HepG2 (cell line): ENCODE measurements at places on chromosomes 5 and 9.

DNA sequence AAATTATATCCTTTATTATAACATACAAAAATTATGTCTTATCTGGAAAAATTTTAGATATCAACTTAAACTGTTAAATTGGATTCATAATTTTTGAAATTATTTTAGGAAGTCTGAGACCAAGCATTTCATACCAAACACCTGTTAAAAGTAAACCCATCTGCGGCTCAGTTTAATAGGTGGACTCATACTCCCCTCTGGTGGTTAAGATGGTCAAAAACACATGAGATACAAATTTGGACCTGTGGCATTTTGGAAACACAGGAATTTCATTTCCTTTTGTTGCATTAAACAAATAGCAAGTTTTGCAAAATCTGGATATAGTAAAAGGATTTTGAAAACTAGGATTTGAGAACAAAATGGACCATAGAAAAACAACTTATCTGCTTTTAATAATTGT, 53.7 kb downstream of the RGMB start:
- H3K4me3 ChIP-seq = no peak overlapping the region
- H3K4me1 ChIP-seq = no peaks in the 10 kb centered on the region
- H3K27me3 ChIP-seq = no peaks in the 10 kb centered on the region; the same call in 1 of the 2 replicates
- H3K36me3 ChIP-seq = no peaks in the 10 kb centered on the region
- peak; percentile 32 for DNase-seq

GRCh38 chr9:70590315-70590677, 175.8 kb upstream of the KLF9 start:
- no peaks in the 10 kb centered on the region for H3K27me3 ChIP-seq
- no peak overlapping the region for H3K27ac ChIP-seq
- no peaks in the 10 kb centered on the region for H3K4me1 ChIP-seq
- H3K36me3 ChIP-seq = no peaks in the 10 kb centered on the region

DNA sequence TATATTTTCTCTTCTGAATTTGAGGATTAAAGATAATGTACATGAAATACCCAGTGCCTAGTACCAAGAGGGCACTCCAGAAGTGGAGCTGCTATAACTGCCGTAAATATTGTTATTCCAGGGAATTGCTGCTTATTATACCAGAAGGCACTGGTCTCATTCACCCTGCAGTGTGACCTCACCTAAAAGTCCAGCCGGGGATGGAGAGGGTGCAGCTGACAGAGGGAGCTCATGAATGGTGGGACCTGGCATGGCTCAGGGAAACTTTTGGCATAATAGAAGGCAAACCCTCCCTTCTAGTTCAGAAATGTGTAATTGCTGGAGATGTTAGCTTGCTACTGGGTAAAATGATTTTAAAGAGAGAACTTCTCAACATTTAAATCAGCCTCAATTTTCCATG, 108.5 kb downstream of the MVB12B start:
- no peaks in the 10 kb centered on the region for H3K27me3 ChIP-seq
- no peak for DNase-seq
- no peak overlapping the region for H3K27ac ChIP-seq
- H3K4me1 ChIP-seq = no peaks in the 10 kb centered on the region
- peaks cover 24% of the 10 kb centered on the region; the same call in 2 of the 3 replicates for H3K36me3 ChIP-seq
- no peak overlapping the region for H3K4me3 ChIP-seq

GRCh38 chr5:174794931-174795672, 70.7 kb downstream of the MSX2 start:
- H3K36me3 ChIP-seq = no peaks in the 10 kb centered on the region
- peaks cover 19% of the 10 kb centered on the region; the same call in 1 of the 3 replicates for H3K27me3 ChIP-seq
- no peaks in the 10 kb centered on the region for H3K4me1 ChIP-seq
- H3K27ac ChIP-seq = no peak overlapping the region
- no peak overlapping the region for H3K4me3 ChIP-seq

- H3K4me1 ChIP-seq = no peaks in the 10 kb centered on the region
- H3K27ac ChIP-seq = no peak overlapping the region
- H3K36me3 ChIP-seq = no peaks in the 10 kb centered on the region
- H3K27me3 ChIP-seq = peaks cover 61% of the 10 kb centered on the region; the same call in 2 of the 3 replicates
Observed at GRCh38 chr9:135611142-135611874, 28.0 kb downstream of the GLT6D1 start.

GRCh38 chr9:104700306-104700705, 6.0 kb downstream of the OR13D1 start:
- H3K36me3 ChIP-seq = no peaks in the 10 kb centered on the region
- H3K27me3 ChIP-seq = no peaks in the 10 kb centered on the region
- H3K4me3 ChIP-seq = no peak overlapping the region
- H3K27ac ChIP-seq = no peak overlapping the region

- H3K36me3 ChIP-seq = no peaks in the 10 kb centered on the region
- H3K27me3 ChIP-seq = no peaks in the 10 kb centered on the region
- DNase-seq = no peak
- no peak overlapping the region for H3K27ac ChIP-seq
- peak overlapping the region; percentile 85 for H3K4me3 ChIP-seq
Observed at GRCh38 chr9:125748446-125749099, 1.4 kb downstream of the PBX3 start.

GRCh38 chr9:129507805-129508204, 113.1 kb downstream of the C9orf50 start:
- no peaks in the 10 kb centered on the region for H3K27me3 ChIP-seq
- no peaks in the 10 kb centered on the region for H3K36me3 ChIP-seq
- no peak for DNase-seq
- H3K4me3 ChIP-seq = no peak overlapping the region
- peaks cover 33% of the 10 kb centered on the region for H3K4me1 ChIP-seq
- H3K27ac ChIP-seq = no peak overlapping the region

GRCh38 chr5:41415242-41415641, 95.2 kb downstream of the PLCXD3 start:
- no peak overlapping the region for H3K4me3 ChIP-seq
- H3K36me3 ChIP-seq = no peaks in the 10 kb centered on the region
- no peak for DNase-seq
- no peak overlapping the region for H3K27ac ChIP-seq
- no peaks in the 10 kb centered on the region for H3K27me3 ChIP-seq
- H3K4me1 ChIP-seq = peaks cover 7% of the 10 kb centered on the region

DNA sequence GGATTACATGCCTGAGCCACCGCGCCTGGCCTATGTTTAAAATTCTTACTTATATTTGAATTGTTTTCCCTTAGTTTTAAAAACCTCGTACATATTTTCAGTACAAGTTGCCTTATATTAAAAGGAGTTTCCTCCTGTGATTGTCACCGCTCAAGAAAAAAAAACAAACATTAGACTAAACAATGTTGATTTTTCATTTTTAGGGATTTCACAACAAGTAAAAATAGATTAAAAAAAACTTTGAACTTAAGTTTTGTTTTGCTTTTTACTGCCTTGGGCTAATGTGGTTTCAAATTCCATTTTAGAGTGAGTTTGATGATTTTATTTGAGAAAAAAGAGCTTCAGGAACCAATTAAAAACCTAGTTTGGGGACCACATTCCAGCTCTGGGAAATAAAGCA, 1196.6 kb upstream of the CDH18 start:
- H3K27ac ChIP-seq = no peak overlapping the region
- no peak overlapping the region for H3K4me3 ChIP-seq
- H3K27me3 ChIP-seq = no peaks in the 10 kb centered on the region
- DNase-seq = no peak
- H3K4me1 ChIP-seq = peaks cover 11% of the 10 kb centered on the region

DNA sequence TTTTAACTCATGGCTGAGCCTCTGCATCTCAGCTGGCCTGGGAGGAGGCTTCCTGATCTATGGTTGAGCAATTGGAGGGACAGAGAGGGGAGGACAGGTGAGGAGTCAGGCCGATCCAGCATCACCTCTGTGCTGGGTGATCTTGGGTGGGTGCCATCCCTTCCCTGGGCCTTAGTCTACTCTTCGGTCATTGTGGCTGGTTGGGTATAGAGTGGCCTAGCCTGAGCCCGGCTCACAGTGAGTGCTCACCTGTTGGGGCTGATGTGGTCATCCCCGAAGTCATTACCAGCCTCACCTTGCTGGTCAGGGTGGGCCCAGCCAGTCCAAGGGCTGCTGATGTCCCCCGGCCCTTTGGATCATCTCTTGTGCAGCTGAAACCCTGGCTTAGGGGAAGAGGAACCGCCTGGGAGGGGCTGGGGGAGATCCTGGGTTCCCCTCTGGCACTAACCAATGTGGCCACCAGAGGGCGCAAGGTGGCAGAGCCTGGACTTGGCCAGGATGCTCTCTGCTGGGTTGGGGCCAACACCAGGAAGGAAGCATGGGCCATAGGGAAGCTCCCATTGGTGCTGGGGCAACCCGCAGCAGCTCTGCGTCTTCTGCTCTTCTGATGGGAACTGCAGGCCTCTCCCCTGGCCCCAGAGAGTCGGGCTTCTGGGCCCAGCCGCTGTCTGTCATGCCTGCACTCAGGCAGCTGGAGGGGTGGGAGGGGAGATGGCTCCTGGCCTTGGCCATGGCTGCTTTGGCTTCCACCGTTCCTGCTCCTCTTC, 17.3 kb upstream of the ODF2 start:
- H3K27ac ChIP-seq = no peak overlapping the region
- H3K4me3 ChIP-seq = no peak overlapping the region
- H3K36me3 ChIP-seq = no peaks in the 10 kb centered on the region
- no peaks in the 10 kb centered on the region; the same call in 1 of the 2 replicates for H3K27me3 ChIP-seq
- H3K4me1 ChIP-seq = peaks cover 9% of the 10 kb centered on the region; the same call in 1 of the 2 replicates

DNA sequence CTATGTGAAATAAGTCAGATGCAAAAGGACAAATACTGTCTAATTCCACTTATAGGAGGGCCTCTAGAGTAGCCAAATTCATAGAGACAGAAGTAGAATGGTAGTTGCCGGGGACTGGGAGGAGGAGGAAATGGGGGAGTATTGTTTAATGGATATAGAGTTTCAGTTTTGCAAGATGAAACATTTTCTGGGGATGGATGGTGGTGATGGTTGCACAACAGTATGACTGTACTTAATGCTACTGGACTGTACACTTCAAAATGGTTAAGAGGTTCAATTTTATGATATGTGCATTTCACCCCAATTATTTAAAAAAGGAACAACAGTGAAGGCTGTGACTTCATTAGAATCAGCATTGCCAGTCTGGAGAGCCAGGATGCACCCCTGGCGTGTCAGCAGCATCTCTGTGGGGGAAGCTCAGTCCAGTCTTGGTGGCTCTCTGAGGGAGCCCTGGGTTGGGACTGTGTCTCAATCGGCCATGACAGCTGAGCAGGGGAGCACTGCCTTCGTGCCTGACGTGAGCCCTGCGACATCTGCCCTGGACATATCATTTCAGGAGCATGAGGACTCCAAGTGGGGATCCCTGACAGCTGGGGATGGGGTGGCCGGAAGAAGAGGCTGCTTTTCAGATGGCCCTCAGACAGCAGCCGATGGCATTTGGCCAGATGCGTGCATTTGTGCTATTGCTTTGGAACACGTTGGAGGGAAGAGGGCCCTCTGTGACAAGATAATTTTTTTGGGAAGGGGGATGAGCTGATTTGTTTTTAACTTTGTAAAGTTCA, 130.8 kb upstream of the STC2 start:
- no peaks in the 10 kb centered on the region; the same call in 1 of the 2 replicates for H3K27me3 ChIP-seq
- DNase-seq = no peak
- no peaks in the 10 kb centered on the region for H3K4me1 ChIP-seq
- H3K36me3 ChIP-seq = no peaks in the 10 kb centered on the region

DNA sequence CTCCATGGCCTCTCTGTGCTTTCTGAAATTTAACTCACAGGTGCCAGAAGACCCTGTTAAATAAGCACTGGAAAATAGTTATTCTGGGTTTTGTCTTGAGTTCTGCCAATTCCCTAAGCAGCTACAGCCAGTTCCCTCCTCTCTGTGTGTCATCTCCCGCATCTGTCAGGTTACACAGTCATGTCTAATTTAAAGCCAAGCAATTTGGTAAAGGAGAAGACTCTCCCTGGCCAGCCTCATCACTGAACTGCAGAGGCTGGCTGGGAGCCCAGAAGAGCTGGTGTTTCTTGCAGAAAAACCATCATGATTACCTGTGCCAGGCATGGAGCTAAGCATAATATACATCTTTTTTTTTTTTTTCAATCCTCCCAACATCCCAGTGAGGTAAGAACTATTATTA, 141.3 kb upstream of the ZNF366 start:
- no peak for DNase-seq
- H3K4me1 ChIP-seq = no peaks in the 10 kb centered on the region
- no peaks in the 10 kb centered on the region for H3K27me3 ChIP-seq
- no peak overlapping the region for H3K4me3 ChIP-seq
- H3K27ac ChIP-seq = no peak overlapping the region

DNA sequence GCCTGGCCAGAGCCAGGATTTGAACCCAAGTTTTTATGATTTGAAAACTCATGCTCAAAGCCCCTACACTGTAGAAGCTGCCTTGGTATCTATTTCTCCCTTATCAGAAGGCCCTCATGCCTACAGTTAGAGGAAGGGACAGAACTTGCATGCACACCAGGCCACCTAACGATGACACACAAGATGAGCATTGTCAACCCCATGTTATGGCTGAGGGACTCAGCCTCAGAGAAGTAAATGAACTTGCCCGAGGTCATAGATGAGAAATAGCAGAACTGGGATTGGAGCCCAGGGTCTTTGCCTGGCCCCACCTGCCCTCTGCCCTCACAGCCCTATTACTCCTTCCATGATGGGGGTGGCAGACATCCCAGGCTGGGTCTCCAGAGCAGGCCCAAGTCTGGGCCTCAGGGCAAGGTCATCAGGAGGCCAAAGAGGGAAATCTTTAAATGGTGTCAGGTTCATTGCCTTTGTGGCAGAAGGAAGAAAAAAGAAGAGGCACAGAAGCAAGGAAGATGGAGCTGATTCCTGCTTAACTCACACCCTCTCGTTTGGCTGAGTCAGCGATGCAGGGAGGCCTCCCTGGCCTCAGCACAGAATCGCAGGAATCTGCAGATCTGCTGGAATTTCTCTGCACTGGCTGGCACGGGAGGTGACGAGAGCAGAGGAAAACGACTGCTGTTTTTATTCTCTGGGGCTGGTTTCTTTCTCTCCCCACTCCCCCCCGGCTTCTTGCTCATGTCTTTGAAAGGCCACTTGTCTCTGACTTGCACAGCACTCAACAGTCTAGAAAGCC, 20.6 kb upstream of the CRB2 start:
- no peak overlapping the region for H3K4me3 ChIP-seq
- peaks cover 33% of the 10 kb centered on the region for H3K4me1 ChIP-seq
- H3K27ac ChIP-seq = no peak overlapping the region
- no peak for DNase-seq
- no peaks in the 10 kb centered on the region for H3K36me3 ChIP-seq
- no peaks in the 10 kb centered on the region; the same call in 1 of the 2 replicates for H3K27me3 ChIP-seq

GRCh38 chr9:74570879-74571512, 73.9 kb downstream of the RORB start:
- H3K4me1 ChIP-seq = no peaks in the 10 kb centered on the region
- H3K4me3 ChIP-seq = no peak overlapping the region
- H3K27ac ChIP-seq = no peak overlapping the region
- peak; percentile 15 for DNase-seq

GRCh38 chr9:113921396-113921925, 45.4 kb downstream of the ZNF618 start:
- H3K36me3 ChIP-seq = no peaks in the 10 kb centered on the region
- no peaks in the 10 kb centered on the region for H3K27me3 ChIP-seq
- H3K27ac ChIP-seq = no peak overlapping the region
- H3K4me3 ChIP-seq = no peak overlapping the region
- DNase-seq = no peak

GRCh38 chr9:124110307-124110915, 98.8 kb downstream of the LHX2 start:
- no peaks in the 10 kb centered on the region for H3K36me3 ChIP-seq
- peak; percentile 33 for DNase-seq
- H3K4me3 ChIP-seq = no peak overlapping the region
- H3K27ac ChIP-seq = no peak overlapping the region
- H3K27me3 ChIP-seq = 0 out of 3 replicates have a peak, but pooled peaks cover 7% of the 10 kb centered on the region
